Lung (tissue), 17 donors: ENCODE measurements at places on chromosomes 7 and 10.
A peak's percentile ranks its signal among the peaks of the same experiment; 100 is the strongest.

DNA sequence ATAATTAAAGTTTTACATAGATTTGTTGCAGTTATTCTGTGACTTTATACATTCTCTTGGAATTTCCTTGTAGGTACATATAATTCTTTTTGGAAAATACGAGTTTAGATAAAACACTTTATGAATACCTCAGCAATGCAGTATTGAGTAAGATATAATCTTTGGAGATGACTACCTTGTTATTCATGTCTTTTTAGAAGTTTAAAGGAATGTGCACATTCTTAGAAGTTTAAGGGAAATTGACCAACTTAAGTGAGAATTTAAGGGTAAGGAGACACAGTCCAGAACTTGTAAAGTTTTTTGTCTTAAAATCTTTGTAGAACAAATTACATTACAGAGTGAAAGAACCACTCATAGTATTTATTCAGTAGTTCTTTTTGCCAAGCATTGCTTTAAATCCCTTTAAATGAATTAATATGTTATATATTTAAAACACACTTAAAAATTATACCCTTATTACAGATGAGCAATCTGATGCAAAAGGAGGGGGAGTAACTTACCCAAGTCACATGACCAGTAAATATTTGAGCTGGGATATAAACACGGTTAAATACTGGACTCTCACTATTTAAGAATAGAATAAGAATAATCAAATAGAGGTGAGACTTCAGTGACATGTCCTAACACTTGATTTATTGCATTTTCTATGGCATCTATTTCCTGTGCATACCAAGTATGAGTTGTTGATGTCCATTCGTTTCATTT is 139.5 kb upstream of the FERD3L start:
- no peak for DNase-seq

DNA sequence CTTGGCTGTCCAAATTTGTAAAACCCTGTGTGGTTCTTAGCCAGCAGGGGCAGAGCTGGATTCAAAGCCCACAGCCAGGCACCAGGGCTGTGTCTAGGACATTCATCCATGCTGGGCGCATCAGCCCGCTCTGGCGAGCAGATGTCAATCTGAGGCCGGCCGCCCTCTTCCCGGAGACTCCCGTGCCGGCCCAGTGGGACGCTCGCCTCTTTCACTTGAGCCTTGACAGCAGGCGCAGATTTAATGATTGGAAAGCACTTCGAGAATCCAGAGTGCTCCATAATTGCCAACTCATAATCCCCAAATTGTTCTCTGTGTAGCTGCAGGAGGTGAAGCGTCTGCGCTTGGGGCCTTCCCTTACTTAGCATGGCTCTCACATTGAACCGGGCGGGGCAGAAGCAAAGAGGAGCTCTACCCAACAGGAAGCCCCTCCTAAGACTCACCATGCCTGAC is 36.7 kb downstream of the SLIT1 start:
- no peak for DNase-seq

GRCh38 chr7:149860821-149861727 is 12.7 kb upstream of the ATP6V0E2 start:
- no peak for DNase-seq

- DNase-seq, result peak; percentile 22
These were observed 33.8 kb upstream of the SFMBT2 start for GRCh38 chr10:7444551-7445121.

GRCh38 chr7:148395990-148396716 is 194.4 kb upstream of the C7orf33 start:
- peak; percentile 33 for DNase-seq

DNA sequence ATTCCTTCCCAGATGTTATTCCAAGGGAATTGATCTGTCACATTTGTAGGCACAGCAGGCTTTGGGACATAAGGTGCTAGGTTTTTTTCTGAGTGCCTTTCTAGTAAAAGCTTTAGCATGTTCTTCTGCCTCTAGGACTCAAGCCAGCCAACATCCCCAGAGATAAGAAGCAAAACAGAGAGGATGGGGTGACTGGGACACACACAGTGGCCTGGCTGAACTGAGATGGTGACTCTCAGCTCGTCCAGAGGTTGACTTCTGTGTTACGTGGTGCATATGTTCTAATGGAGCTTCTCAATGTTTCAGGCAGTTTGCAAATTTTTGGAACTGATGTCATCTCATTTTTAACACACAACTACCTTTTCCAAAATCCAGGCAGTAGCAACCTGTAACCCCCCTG is 188.1 kb upstream of the CELF2 start:
- peak; percentile 45 for DNase-seq

GRCh38 chr10:110474017-110474416 is 23.7 kb upstream of the DUSP5 start:
- no peak for DNase-seq

- DNase-seq, result no peak
These were observed 182.9 kb downstream of the XPNPEP1 start for GRCh38 chr10:109740436-109740835.

- DNase-seq, result no peak
These were observed 570.0 kb downstream of the LRMDA start for GRCh38 chr10:76001461-76001860.

- DNase-seq, result no peak
These were observed 52.3 kb downstream of the DYNC1I1 start for GRCh38 chr7:95824616-95825015.

GRCh38 chr7:91046322-91047089 is 217.7 kb upstream of the FZD1 start:
- no peak for DNase-seq

DNA sequence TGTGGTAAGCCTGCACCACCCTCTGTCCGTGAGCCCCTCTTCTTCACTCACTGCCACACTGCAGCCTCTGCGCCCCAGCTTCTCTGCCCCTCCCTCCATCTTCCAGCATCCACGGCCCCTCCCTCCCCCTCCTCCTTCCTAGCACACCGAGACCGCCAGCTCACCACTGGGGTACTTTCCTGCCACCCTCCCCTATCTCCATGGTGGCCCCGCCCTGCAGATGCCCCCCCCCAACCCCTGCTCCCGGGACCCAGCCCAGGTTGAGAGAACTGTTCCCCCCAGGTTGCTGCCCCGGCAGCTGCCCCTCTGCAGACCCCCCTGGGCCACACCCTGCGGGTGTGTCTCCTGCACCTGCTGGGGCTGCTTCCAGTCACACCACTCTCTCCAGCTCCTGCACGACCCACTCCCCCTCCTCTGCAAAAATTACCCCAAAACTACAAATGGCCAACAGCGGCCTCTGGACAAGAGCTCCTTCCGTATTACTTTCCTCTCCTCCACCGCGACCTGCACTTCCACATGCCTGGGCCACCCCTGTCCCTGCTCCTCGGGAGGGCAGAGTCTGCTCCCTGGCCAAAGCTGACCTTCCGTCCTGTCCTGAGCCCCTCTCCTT is 209.2 kb upstream of the PPP2R2D start:
- DNase-seq, result no peak

- no peak for DNase-seq
These were observed 129.0 kb upstream of the ODAD2 start for GRCh38 chr10:28127881-28128280.

- no peak for DNase-seq
These were observed 5.0 kb downstream of the CALHM3 start for GRCh38 chr10:103474077-103474476.

DNA sequence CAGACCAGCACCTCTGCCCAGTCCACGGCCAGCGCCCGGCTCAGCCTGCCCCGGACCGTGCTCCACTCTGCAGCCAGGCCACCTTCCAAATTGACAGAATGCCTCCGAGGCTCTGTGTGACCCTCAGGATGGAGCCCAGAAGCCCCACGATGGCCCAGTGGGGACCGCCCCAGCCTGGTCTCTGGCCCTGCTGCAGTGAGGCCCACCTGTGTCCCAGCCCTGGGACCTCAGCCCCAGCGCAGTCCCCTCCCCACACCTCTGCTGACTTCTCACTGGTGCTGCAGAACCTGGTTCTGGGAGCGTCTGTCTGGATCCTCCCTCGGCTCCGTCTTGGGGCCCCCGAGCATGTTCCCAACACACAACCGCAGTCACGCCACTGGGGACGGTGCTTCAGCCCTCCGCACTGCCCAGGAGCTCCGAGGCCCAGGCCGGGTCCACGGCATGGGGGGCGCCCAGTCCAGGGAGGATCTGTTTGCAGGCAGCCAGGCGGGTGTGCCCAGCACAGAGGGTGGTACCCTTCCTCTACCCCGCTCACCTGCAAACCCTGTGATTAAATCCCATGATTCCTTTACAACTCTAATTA is 248.1 kb downstream of the ELFN1 start:
- DNase-seq, result no peak

GRCh38 chr7:133484086-133484485 is 231.2 kb downstream of the EXOC4 start:
- no peak for DNase-seq

GRCh38 chr7:106111655-106112117 is 426 bp downstream of the SYPL1 start:
- peak; percentile 67 for DNase-seq

DNA sequence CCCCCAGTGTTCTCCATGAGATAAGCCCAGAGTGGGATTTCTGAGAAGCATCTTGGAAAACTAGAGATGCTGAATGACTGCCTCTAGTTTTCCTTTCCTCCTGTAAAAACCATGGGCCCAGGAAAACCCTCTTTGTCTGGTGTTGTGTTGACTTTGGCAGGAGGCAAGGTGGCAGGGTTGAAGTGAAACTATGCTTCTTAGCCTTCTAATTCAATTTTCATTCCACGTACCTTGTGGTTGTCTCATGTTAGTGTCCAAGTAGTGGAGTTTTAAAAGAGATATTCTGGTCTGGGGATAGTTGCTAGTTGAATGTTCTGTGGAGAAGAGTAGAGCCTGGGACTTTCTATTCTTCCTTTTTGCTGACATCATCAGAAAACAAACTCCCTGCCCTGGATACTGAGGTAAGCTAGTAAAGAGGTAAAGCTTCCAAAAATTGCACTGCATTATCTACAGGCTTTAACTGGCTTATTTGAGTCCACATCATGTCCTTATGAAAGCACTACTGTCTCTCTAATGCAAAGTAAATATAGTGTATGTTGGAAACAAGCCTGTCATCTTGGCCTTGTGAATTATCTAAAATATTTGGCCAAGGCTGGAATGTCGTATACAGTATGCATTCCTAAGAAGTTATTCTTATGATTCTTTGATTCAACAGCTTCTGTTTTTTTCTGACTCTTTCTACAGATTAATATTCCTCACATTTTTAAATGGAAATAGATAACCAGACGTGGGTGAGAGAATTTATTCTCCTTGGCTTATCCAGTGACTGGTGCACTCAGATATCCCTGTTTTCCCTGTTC is at the start of gene OR2F2:
Gene OR2F2 (plus strand): TSS at position 708 of the 800 bp plus-strand sequence. CDS start 0 bp downstream, at position 708.
- peak; percentile 62 for DNase-seq

GRCh38 chr7:68562323-68562899 is 1035.9 kb upstream of the AUTS2 start:
- DNase-seq, result no peak

GRCh38 chr7:14236834-14237233 is 247.4 kb upstream of the ETV1 start:
- no peak for DNase-seq

DNA sequence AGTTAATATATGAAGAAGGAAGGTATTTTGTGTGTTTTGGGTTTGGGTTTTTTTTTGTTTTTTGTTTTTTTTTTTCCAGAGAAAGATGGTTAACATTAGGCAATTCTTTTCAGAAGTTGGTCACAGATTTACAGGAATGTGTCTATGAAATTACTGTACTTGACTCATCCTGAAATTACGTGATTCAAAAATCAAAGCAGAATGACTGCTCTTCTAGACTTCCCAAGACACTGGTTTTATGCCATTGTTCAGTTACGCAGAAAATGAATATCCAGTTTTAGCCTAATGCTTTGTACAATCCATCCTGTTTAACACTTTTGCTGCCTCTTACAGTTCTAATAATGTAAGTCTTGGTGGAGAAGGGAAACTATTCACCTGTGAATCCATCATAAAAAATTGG is 39.7 kb upstream of the CELF2 start:
- no peak for DNase-seq

- DNase-seq, result no peak
These were observed 22.6 kb upstream of the WIPF3 start for GRCh38 chr7:29783671-29784070.

GRCh38 chr7:158030071-158030470 is 557.6 kb downstream of the PTPRN2 start:
- DNase-seq, result no peak

DNA sequence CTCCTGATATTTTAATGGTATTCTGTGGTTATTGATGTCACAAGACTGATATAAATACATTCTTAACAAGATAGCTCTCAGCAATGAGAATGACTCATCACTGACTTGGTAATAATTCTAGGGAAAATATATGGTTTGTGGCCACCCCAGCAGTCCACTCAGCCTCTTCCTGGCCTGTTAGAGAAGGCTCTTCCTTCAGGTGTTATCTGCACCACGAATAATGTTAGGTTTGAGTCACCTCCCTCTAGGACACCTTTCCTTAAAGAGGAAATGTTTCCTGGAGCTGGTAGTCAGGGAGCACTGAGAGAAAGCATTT is 163.3 kb downstream of the SVIL start:
- no peak for DNase-seq

DNA sequence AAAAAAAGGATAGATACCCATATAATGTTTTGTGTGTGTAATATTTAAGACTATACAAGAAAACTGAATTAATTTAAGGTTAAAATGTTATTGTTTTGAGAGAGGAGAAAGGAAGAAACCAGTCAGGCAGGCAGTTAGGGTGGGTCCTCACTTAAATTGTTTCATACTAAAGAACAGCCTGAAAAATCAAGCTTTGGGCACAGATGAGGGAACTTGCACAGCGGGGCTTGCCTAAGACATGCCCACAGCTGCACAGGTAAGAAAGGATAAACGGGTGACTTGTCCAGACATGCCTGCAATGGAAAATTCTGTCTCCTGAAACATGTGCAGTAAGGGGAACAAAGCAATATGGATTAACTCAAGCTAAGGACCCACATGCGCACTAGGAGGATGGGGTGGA is 158.4 kb downstream of the BBS9 start:
- no peak for DNase-seq

DNA sequence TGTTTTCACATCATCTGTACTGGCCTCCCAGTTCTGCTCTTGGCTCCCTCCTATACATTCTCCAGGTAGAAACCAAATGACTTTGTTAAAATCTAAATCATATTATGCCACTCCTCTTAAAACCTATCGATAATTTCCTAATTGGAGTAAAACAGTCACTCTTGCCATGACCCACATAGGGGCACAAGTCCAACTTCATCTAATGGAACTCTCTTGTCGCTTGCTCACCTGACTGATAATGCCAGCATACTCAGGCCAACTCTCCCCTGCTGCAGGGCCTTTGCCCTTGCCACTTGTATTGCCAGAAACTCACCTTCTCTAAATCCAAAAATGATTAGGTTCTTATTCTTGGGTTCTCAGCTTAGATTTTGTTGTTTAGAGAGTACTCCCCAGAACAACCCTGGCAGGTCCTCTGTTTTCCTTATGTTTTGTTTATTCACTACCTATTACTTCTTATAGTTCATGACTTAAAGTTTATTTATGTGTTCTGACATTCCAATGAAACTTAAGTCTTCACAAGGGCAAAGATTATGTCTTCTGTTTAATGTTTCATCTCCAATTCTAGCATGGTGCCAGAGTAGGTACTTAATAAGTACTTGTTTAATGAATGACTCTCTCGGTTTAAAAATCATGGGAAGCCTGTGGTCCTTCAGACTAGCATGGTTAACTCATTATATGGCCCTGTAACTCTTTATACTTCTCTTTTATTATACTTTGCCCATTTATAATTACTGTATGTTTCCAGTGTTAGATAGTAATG is 345.9 kb upstream of the SMIM30 start:
- no peak for DNase-seq

- no peak for DNase-seq
These were observed 266.6 kb downstream of the DNAJB9 start for GRCh38 chr7:108836256-108836655.

- no peak for DNase-seq
These were observed 1.6 kb upstream of the EPC1 start for GRCh38 chr10:32348297-32349198.

- DNase-seq, result no peak
These were observed 137.4 kb downstream of the FAM53B start for GRCh38 chr10:124606822-124607221.
